ENCODE measurements at places on chromosomes 7 and 10. TPM values are rescaled to one million over a fixed set of nuclear protein-coding genes. Genes with fewer than 3 reads are reported as not detected.

GRCh38 chr10:15106352-15107013, 9.3 kb downstream of the RPP38 start:
- DNase-seq: no peak

DNA sequence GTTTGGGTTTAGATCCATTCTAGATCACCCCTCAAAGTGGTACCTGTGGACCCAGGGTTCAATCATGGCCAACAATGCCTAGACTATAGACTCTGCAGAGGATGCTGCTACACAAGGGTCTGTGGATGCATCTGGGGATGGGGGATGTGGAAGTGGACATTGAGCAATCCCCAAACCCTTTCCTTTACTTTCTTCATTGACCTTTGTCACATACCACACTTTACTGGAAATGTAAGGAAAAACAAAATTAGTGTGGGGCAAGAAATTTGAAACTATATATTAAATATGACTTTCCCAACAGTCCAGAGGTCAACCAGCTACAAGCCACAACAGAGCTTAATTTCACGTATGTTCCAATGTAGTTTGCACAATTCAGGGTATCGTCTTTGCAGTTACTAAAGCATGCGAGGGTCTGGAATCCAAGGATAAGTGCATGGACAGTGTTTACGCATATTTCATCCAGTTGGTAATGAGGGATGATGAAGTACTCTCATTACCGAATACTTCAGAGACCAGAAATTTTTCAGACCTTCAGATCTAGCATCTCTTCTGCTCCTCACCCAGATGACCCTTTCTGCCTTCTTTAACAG, 33.3 kb upstream of the CASD1 start:
- DNase-seq: no peak

DNA sequence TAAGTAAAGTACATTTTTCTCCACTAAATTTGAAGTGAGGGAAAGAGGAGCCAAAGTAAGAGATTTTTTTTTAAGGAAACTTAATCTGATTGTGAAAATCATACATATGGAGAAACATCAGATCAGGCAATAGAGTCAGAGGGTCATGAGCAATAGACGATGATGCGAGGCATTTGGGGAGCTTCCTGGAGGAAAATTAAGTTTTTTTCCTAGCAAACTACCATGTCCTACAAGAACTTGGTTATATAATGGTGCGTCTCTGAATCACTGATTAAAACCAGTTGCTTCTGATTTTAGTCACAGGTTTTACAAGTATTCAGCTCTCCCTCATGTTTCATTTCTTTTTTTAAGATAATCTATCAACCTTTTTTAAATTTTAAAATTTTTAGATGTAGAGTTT, 52.1 kb upstream of the MTURN start:
- no peak for DNase-seq

Gene ZNF853
- polyA plus RNA-seq: 8.2 TPM

Gene OR9A2
- polyA plus RNA-seq: not detected
